ENCODE measurements at places on chromosomes 5 and 9. TPM values are rescaled to one million over a fixed set of nuclear protein-coding genes. Genes with fewer than 3 reads are reported as not detected.

DNA sequence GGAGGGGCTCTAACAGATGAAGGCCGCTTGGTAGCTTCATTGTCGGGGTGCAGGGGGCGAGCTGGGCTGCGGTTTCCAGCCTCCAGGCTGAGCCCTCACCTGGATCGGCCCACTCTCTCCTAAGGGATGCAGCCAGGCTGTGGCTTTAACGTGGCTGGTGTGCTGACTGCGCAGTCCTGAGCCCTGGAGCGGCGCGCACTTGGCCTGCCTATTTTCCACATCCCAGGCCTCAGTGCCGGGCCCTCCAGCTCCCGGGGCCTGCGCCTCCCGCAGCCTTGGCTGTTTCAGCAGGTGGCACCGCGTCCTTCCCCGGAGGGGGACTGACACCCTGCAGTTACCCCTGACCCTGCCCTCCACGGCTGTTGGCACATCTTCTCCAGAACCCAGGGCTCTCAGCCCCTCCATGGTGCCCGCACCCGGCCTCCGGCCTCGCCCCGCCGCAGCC is 1.4 kb downstream of the RNU6ATAC start:
- DNase-seq: no peak

- no peak for DNase-seq
Observed at GRCh38 chr5:120446068-120446492, 18.0 kb upstream of the PRR16 start.

GRCh38 chr5:172683645-172684471 is 42.8 kb downstream of the NEURL1B start:
- DNase-seq: peak; percentile 75

GRCh38 chr5:127848098-127848497 is 144.9 kb downstream of the CCDC192 start:
- peak; percentile 58 for DNase-seq

DNA sequence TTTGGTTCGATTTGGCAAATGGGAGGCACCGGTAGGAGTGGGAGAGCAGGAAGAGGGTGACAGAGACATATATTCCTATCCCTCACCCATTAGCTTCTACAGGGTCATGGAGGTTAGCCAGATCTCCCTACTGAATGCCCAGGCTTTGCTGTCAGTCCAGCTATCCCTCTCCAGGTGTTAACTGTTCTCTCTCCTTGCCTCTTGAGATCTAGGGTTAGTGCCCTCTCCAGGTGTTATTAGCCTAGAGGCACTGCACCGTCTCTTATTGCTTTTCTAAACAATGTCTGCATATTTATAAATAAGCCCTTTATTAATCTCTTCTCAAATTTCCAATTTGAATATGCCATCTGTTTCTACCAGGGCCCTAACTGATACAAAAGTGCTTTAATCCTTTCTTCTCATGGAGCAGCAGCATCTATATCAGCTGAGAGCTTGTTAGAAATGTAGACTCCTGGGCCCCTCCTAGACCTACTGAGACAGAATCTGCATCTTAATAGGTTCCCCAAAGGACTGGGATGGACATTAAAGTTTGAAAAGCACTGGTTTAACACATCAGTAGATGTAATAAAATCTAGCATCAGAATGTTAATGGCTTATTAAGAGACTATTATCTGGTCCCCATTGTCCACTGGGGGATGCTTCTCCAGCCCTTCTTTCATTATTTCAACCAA is 322.5 kb upstream of the SLC24A2 start:
- no peak for DNase-seq

- no peak for DNase-seq
Observed at GRCh38 chr5:124843596-124843899, 97.1 kb upstream of the ZNF608 start.

DNA sequence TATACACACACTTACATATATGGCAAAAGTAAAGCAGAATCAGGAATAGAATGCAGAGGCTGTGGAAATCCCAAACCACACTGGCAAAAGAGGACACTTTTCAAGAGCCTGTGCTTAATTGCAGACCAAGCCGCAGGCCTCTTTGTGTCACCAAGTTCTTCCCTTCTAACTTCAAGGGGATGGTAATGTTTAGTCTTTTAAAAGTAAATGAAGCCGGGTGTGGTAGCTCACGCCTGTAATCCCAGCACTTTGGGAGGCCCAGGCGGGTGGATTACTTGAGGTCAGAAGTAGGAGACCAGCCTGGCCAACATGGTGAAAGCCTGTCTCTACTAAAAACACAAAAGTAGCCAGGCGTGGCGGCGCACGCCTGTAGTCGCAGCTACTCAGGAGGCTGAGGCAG is 28.7 kb downstream of the ROR2 start:
- DNase-seq: no peak

DNA sequence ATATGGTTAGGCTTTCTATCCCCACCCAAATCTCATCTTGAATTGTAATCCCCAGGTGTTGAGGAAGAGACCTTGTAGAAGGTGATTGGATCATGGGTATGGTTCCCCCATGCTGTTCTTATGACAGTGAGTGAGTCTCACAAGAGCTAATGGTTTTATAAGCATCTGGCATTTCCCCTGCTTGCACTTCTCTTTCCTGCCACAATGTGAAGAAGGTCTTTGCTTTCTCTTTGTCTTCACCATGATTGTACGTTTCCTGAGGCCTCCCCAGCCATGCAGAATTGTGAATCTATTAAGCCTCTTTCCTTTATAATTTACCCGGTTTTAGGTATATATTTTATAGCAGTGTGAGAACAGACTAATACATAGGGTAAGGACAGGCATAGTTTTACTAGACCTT is 334.5 kb downstream of the TLR4 start:
- no peak for DNase-seq

IL17B gene
- 4.0 TPM for polyA plus RNA-seq

- no peak for DNase-seq
Observed at GRCh38 chr5:172102913-172103626, 85.0 kb downstream of the STK10 start.

DDX4 gene
- 0.10 TPM for polyA plus RNA-seq

DNA sequence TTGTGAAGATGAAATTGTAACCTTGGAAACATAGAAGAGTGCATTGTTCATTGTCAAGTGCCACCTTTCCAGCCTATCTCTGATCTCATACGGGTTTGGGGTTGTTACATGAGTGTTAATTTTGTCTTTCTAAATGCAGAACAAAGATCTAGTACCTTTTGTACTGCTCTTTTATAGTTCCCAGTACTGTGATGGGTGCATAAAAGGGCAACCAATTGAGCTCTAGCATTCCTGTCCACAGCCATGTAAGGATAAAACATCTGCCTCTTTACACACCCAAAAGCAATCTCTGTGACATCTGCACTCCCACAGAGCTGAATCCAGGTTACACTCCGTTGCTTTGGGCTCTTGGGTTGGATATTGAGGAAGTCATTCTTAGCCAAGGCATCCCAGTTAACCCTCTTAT is 255.2 kb downstream of the SGCD start:
- no peak for DNase-seq

PLAC8L1 gene
- 0.54 TPM for polyA plus RNA-seq

CTXN3 gene
- not detected for polyA plus RNA-seq

- DNase-seq: no peak
Observed at GRCh38 chr9:82082563-82082962, 94.0 kb downstream of the SPATA31D1 start.

DNA sequence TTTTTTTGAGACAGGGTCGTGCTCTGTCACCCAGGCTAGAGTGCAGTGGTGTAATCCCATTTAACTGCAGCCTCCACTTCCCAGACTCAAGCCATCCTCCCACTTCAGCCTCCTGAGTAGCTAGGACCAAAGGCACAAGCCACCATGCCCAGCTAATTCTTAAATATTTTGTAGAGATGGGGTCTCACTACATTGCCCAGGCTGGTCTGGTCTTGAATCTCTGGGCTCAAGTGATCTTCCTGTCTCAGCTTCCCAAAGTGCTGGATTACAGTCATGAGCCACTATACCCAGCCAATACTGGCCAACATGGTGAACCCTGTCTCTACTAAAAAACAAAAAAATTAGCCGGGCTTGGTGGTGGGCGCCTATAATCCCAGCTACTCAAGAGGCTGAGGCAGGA is 6.8 kb downstream of the DCAF12 start:
- no peak for DNase-seq

- DNase-seq: peak; percentile 1
Observed at GRCh38 chr5:128596071-128596470, 58.0 kb upstream of the FBN2 start.

- DNase-seq: no peak
Observed at GRCh38 chr9:125785248-125785751, 38.1 kb downstream of the PBX3 start.

- DNase-seq: no peak
Observed at GRCh38 chr5:28414619-28415018, 1376.2 kb upstream of the CDH9 start.

- DNase-seq: peak; percentile 85
Observed at GRCh38 chr5:820245-820644, 30.5 kb downstream of the ZDHHC11 start.

ARL14EPL gene
- polyA plus RNA-seq: not detected
